ENCODE measurements at places on chromosomes 3 and 15.

- DNase-seq = no peak
Observed at GRCh38 chr15:79519628-79520027, 87.5 kb downstream of the MINAR1 start.

- DNase-seq = no peak
Observed at GRCh38 chr3:55177749-55178148, 249.9 kb upstream of the LRTM1 start.

GRCh38 chr3:113287803-113288648 is 76.7 kb downstream of the BOC start:
- peak; percentile 21 for DNase-seq

DNA sequence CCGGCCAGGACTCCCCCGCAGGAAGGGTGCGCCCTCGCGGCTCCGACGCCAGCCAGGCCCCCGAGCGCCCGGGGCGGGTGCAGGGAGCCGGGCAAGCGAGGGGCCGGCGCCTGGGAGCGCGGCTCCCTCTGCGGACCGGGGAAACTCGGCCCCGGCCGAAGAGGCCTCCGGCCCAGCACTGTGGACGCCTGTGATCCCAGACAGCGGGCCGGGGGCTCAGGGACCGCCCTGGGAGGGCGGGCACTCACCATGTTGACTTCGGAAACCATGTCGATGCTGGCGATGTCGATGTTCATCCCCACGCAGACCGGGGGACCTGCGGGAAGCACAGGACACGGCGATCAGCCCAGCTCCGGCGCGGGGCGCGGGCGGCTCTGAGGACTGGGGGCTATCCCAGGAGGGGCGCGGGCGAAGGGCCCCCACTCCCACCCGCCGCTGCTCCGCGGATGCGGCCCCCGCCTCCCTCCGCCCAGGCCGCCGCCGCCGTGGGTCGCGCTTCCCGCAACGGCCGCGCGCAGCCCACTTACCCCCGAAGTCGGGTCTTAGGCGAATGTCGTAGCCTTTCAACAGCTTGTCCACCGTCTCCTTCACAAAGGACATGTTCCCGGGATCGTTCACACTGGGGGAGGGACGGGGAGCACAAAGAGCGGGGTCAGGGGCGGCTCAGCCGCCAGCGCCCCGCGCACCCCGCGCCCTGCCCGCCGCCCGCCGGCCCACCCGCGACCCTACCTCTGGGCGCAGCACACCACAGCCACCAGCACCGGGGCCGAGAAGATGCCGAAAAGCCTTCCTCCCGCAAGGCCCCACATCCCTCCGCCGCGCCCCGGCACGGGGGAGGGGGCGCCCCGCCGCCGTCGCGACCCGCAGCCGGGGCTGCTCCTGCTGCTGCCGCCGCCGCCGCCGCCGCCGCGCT is at the start of gene GABRB3:
GABRB3 (minus strand) TSS at position 913 of the 913 bp plus-strand sequence.
- no peak for DNase-seq

DNA sequence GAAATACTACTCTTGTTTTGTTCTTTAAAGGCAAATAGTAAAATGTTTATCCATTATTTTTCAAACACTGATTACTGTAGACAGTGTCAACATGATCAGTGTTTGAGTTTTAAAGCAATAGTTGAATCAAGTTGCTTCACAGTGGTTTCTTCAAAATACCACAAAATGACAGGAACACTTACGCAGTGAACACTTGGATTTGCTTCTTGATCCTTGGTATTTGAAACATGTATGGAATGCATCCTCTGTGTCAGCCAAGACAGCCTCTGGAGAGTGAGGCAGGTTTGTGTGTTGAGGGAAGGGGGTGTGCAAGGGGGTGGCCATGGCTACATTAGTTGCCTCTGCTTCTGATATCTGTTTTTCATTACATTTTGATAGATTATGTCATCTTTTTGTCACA is 413.0 kb downstream of the RBMS3 start:
- DNase-seq = no peak

- peak; percentile 16 for DNase-seq
Observed at GRCh38 chr3:17300441-17300840, 415.7 kb downstream of the PLCL2 start.

DNA sequence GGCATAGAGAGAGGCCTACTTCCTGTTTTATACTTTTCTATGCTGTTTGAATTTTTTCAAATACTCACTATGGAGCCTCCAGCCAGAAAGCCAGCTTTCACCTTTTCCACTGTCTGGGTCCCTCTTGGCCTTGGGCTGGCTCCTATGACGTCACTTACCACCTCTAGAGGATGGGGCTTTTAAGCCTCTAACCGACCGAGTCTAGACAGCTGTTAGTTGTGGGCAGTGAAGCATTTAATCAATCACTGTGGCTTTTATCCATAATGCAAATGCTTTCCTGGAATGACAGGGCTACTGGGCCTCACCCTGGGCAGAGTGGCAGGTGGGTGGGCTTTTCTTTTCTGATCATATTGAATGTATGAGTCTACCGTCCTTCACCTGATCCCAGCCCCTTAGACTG is 61.9 kb downstream of the LRRK1 start:
- no peak for DNase-seq

DNA sequence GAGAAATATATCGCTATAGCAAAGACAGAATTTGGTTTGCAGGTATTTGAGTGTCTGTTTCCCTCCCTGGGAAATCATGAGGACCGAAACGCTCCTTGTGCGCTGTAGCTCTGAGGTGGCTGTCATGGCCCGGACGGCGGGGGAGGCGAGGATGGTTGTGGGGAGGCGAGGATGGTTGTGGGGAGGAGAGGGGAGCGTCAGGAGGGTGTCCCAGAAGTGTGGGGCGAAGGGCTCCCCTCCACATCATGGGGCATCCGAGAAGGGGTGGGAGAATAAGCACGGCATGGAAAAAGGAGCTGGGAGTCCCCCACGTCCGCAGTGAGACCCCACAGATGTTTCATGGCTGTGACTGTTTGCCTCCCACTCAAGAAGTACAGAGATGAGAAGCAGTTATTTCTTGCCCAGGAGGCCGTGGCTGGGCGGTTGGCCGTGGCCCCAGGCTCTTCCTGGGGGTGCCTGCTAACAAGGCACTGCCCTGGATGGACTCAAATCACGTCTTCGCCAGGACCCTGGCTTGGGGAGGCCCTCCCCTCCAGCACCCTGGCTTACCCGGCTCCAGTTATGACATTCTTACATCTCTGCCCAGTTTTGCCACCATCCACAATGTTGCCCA is 947 bp upstream of the ATP10A start:
- DNase-seq = no peak

DNA sequence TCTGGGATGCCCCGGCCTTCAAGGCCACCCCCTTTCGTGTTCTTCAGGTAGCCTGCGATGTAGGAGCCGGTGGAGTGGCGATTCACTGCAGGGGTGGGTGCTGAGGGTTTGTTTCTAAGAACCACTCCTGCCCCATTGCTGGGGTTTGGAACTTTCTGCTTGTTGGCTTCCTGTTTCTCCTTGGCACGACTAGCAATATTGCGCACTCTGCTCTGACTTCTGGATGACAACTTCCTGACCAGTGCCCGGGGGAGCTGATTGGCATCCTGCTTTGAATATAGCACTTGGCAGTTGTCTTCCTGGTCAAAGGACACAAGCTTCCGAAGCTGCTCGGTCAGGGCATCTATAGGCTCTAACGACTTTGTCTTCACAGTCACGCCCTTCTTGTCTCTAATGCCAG is 187.6 kb upstream of the STRIT1 start:
- DNase-seq = no peak

DNA sequence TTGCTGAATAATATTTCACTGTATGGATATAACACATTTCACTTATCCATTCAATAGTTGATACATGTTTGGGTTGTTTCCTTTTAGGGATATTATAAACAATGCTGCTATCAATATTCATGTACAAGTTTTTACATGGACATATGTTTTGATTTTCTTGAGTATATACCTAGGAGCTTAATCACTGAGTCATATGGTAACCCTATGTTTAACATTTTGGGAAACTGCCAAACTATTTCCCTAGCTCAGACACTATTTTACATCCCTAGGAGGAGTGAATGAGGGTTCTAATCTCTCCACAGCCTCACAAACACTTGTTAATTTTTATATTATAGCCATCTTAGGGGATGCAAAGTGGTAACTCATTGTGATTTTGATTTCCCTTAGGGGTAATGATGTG is 66.0 kb downstream of the GPR156 start:
- DNase-seq = no peak

GRCh38 chr3:105963161-105963560 is 94.3 kb upstream of the CBLB start:
- DNase-seq = no peak

All from CD4-positive, alpha-beta T cell treated with Interferon alpha-2 for 1 hour (primary cell).